Activated naive CD8-positive, alpha-beta T cell treated with anti-CD3 and anti-CD28 coated beads, Interleukin-2, amount 10 ng/mL, durations not matched to agents 7 days and 5 days (primary cell): ENCODE measurements at places on chromosomes 2 and 18. TPM values are rescaled to one million over a fixed set of nuclear protein-coding genes. Genes with fewer than 3 reads are reported as not detected.

GRCh38 chr2:88537640-88538039 is 85.1 kb upstream of the FOXI3 start:
- DNase-seq, result no peak

GRCh38 chr2:119860924-119861323 is 101.2 kb downstream of the PTPN4 start:
- DNase-seq, result no peak

GRCh38 chr2:215887303-215887702 is 126.0 kb downstream of the MREG start:
- DNase-seq, result no peak

DNA sequence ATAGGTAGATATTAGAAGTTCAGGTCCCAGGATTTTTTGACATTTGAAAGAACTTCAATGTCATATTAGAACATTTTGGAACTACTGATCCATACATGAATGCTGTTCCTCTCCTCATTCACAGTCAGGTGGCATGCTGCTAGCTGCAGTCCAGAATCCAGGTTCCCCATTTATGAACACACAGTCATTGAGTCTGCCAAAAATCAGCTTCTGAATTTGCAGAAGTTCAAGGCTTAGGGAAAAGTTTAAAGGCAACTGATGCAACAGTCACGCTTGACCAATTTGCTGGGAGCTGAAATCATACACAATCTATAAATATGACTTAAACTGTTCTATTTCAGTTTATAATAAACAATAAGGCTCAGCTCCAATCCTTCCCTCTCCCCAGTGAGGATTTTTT is 17.3 kb upstream of the TTR start:
- DNase-seq, result no peak

GRCh38 chr2:198116756-198117155 is 312.4 kb downstream of the PLCL1 start:
- DNase-seq, result no peak

GRCh38 chr2:156309167-156309566 is 23.4 kb downstream of the NR4A2 start:
- no peak for DNase-seq

CHRND gene
- not detected for total RNA-seq

- DNase-seq, result no peak
Observed at GRCh38 chr2:20227894-20228505, 3.1 kb upstream of the SDC1 start.

GRCh38 chr2:182977463-182977862 is 60.8 kb downstream of the NCKAP1 start:
- DNase-seq, result no peak

CARF gene
- total RNA-seq, result 16.9 TPM

GRCh38 chr2:179677746-179678505 is 183.5 kb downstream of the ZNF385B start:
- DNase-seq, result no peak

ACMSD gene
- total RNA-seq, result not detected

DNA sequence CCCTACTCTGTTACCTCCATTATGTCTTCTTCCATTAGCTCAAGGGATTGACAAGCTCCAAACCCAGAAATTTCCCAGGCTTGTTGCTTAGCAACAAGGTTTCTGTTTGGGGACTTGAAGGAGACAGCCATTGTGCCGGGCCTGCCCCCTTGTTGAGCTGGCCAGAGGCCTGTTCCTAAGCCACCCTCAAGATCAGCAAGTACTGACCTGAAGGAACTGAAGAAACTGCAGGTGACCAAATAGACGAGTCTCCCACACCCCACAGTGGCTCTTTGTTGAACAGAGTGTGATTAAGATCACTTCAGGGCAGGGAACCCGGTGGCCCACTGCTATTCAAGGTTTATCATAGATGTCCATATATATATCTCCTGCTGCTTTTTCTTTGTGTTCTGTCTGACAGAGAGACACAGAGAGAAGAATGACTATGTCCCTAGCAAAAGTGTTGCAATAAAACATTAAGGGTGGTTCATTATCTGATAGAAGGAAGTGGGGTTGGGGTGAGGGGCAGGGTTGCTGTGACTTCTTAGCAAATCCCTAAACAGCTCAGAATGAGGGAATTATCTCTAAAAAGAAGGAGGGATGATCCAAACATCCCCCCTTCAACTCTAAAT is 69.2 kb downstream of the RNF144A start:
- no peak for DNase-seq

GRCh38 chr2:233445152-233445830 is 91.0 kb downstream of the DGKD start:
- DNase-seq, result peak; percentile 18

PDE11A gene
- not detected for total RNA-seq

DNA sequence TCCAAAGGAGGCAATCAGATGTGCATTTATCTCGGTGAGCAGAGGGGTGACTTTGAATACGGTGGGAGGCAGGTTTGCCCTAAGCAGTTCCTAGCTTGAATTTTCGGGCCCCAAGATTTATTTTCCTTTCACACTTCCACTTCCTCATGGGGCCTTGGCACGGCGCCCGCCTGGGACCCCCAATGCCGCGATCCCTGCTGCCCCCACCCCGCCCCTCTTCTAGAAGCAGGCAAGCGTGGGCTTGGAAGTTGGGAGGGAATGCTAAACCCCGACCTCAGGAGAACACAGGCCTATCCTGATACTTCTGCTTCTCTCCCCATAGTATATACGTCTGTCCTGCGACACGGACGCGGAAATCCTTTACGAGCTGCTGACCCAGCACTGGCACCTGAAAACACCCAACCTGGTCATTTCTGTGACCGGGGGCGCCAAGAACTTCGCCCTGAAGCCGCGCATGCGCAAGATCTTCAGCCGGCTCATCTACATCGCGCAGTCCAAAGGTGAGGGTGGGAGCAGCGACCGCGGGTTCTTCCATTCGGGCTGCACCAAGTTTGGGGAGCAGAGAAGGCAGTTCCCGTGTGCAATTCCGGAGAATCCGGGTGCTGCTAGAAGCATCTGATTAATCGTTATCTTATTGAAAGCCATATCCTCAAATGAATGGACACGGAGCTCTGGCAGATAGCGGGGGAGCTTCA is 21.6 kb downstream of the TRPM8 start:
- no peak for DNase-seq

TUBA4B gene
- not detected for total RNA-seq

GRCh38 chr2:75071766-75072165 is 113.3 kb downstream of the POLE4 start:
- no peak for DNase-seq

GRCh38 chr2:12948231-12948960 is 231.7 kb downstream of the TRIB2 start:
- DNase-seq, result no peak
